ENCODE measurements at places on chromosomes 3 and 15.

GRCh38 chr15:70526221-70526973 lies 237.0 kb downstream of the UACA start:
- DNase-seq: peak; percentile 56

- DNase-seq: no peak
Observed at GRCh38 chr3:184811663-184811998, 335 bp upstream of the VPS8 start.

DNA sequence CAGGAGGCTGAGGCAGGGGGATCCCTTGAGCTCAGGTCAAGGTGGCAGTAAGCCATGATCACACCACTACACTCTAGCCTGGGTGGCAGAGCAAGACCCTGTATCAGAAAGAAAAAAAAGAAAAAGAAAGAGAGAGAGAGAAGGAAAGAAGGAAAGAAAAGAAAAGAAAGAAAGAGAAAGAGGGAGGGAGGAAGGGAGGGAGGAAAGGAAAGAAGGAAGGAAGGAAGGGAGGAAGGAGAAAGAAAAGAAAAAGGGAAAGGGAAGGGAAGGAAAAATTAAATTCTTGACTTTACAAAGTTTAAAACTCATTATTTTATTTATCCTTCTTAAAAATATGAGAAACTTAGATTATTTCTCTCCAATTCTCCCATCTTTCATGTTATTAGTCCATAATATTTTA lies 17.1 kb upstream of the IDH2 start:
- DNase-seq: no peak

DNA sequence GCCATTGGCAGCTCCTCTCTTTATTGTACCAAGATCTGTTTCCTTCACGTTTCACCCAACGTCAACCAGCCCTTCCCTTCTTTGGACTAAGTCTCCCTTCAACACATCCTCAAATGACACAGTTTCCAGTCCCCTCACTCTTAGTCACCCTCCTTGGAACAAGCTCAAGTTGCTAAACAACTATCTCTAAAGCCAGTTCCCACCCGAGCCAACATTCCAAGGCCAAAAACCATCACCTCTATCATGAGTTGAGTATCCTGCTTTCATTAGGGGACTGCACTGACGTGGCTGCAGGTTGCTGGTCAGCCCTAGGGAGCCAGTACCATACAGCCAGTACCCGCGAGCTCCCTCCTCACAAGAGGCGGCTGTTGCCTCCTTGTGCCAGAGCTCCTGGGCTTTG lies 73.8 kb downstream of the LIPC start:
- no peak for DNase-seq

- no peak for DNase-seq
Observed at GRCh38 chr3:123920868-123921267, 36.7 kb upstream of the MYLK start.

DNA sequence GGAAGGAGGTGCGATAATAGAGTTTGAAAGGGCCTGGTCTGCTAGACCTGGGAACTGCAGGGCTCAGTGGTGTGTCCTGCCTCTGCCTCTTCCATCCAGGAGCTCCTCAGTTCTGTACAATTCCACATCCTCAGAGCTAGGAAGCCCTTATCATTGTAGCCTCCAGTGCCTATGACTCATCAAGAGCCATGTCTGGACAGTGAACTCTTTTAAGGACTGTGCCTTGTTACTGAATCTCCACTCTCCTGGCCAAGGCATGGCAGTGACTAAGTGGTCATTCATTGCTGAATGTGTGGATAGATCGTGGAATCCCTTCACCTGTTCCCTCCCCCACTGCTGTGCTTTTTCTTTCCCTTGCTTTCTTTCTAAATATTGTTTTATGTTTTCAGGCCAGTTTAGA lies 2.9 kb downstream of the TIMP4 start:
- DNase-seq: no peak

- DNase-seq: no peak
Observed at GRCh38 chr3:40720863-40721262, 196.1 kb downstream of the ZNF621 start.

DNA sequence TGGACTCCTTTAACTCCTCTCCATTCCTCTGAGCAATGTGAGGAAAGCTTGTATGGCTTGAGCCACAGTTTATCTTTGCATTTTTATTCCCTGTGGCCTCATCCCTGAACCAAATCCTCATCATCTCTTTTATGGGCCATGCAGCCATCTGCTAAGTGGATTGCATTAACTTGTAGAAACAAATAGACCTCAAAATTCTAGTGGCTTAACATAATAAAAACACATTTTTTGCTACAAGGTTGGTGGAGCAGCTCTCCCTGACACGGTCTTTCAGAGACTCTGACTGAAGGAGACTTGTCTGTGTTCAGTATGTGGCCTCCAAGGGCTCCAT lies 135.3 kb downstream of the RPL22L1 start:
- no peak for DNase-seq

- DNase-seq: no peak
Observed at GRCh38 chr3:67389176-67389575, 265.2 kb downstream of the SUCLG2 start.

- no peak for DNase-seq
Observed at GRCh38 chr3:29568355-29568754, 287.5 kb downstream of the RBMS3 start.

DNA sequence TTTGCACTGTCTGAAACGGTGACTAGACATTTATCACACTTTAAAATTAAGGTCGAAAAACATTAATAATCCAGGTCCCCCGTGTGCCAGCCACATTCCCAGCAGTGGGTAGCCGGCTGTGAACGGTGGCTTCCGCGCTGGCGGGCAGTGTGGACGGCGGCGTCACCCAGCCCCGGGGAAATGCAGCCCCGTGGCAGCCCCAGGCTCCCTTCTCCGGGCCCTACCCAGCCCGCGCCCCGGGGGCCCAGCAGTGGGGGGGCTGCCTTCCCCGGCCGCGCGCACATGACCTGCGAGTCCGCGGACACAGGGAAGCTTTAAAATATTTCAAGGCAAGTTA lies 25.3 kb downstream of the GABRA5 start:
- no peak for DNase-seq

- DNase-seq: no peak
Observed at GRCh38 chr3:30399394-30400181, 206.8 kb upstream of the TGFBR2 start.

- DNase-seq: peak; percentile 55
Observed at GRCh38 chr3:24365168-24365567, 129.5 kb downstream of the THRB start.

DNA sequence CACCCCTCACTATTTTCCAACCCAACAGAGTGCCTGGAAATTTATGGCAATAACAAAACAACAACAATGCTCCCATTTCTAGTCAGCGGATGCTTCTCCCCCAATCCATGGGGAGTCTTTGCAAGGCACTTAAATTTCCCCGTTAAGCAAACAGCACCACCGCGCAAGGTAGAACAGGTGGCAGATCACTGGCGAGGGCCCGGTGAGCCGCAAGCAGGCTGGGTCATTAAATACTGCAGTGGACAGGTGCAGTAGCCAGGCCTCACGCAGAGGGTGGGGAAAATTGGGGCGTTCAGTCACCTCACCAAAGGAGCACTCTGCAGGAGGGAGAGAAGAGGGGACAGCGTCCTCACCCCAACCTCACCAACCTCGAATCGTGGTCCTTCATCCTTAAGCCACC lies 147.5 kb downstream of the NTRK3 start:
- DNase-seq: no peak

- DNase-seq: no peak
Observed at GRCh38 chr3:127658234-127658633, 14.5 kb upstream of the ABTB1 start.
